Mesothelial cell of epicardium (in vitro differentiated cells): ENCODE measurements at places on chromosomes 12 and 14.

GRCh38 chr12:109440851-109441490 is 36.1 kb downstream of the KCTD10 start:
- DNase-seq = no peak

DNA sequence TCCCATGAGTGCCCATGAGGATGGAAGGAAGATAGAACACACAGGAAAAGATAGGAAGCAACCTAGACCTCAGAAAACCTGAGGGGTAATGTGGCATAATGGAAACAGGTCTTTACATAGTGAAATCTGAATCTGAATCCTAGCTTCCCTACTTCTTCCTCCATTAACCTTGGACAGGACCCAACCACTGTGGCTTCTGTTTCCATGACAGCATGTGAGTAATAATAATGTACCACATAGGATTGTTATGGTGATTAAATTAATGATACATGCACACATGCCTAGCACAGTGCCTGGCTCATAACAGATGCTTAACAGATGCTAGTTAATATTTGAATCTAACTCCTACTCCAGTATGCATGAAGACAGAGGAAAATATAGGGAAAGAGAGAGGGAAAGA is 11.2 kb downstream of the TTC9 start:
- DNase-seq = no peak

DNA sequence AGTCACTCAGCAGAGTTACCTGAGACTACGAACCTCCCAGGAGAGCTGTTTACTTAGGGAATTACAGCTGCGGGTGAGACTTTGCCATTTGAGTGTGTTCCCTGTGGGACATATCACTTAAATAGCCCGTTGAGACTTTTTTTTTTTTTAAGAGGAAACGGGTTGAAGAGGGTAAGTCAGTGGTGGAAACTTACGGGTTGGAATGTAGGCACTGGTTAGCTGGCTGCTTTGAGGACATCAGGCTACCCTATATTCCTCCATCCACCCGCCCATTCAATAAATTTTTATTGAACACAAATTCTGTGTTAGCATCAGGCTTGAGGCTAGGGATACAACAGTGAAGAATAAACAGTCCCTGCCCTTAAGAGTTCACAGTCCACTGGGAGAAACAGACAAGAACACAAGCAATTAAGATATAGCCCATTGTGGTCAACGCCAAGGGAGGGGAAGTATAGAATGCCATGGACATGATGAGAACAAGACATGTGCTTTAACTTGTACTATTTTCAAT is 88.1 kb upstream of the CPSF6 start:
- no peak for DNase-seq

DNA sequence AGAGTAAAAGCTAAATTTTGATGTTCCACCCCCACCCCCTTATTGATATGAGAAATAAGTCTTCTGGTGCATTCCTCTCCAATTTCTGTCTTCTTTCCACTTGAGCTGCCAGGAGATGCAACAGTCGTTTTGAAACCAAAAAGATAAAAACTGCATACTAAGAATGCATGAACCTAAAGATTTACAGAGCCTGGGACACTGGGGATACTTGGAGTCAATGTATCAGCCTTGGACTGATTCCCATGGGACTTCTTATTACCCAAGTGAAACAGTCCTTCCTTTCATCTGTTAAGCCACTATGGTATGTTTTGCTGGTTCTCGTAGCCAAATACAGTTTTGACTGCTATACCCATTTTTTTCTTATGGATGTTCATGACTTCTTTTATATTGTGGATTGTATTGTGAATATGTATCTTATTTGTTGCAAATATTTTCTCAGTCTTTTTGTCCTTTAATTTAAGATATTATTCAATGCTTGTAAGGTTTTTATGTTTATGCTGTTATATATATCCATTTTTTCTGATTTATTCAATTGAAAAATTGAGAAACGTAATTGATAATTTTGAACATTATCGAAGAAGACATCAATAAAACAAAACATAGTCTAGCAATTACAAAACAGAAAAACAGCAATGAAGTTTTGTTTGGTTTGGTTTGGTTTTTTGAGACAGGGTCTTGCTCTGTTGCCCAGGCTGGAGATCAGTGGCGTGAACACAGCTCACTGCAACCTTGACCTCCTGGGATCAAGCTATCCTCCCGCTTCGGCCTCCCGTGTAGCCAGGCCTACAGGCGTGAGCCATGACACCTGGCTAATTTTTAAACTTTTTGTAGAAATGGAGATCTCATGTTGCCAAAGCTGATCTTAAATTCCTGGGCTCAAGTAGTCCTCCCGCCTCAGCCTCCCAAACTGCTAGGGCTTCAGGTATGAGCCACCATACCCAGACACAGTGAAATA is 85.4 kb upstream of the ETV6 start:
- DNase-seq = no peak

- DNase-seq = no peak
Measured at GRCh38 chr14:66853311-66853710, 335.9 kb upstream of the GARIN2 start.

DNA sequence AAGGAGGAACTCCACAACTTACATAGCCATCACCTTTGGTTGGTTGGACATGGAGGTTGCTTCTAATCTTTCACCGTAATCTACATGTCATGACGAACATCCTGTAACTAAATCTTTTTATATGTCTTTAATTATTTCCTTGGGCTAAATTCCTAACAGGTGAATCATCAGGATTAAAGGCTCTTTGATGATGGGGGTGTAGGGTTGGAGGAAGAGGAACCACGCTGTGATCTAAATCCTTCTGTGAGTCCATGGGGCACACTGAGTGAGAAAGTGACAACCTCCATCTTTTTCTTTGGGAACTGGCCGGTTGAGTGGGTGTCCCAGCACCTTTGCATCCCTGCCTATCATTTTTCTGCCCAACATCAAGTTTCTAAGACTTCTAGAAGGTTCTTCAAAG is 31.1 kb upstream of the MAP1LC3B2 start:
- DNase-seq = no peak
